Activated T-helper 2 cell treated with anti-CD3 and anti-CD28 coated beads, Interferon-gamma antibody, Interleukin-2, Interleukin-4, amounts not matched to agents 10 μg/mL and 5 μg/mL and 100 μg/mL, durations not matched to agents 14 hours and 24 hours and 36 hours (primary cell): ENCODE measurements at places on chromosomes 16 and 17. TPM values are rescaled to one million over a fixed set of nuclear protein-coding genes. Genes with fewer than 3 reads are reported as not detected.

DNA sequence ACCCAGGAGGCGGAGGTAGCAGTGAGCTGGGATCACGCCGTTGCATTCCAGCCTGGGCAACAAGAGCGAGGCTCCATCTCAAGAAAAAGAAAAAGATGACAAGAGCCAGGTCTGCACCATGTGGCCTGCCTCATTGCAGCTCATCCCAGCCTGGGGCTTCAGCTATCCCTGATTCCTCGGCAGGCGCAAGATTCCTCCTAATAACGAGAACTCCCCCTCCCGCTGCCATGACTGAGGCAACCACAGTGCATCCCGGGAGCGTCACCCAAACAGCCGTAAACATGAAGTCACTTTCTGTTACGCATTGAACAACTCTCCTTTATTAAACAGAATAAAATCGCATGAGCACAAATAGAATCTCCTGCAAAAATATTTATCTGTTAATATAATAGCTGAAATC is 120.6 kb downstream of the MGAT5B start:
- DNase-seq = no peak

DNA sequence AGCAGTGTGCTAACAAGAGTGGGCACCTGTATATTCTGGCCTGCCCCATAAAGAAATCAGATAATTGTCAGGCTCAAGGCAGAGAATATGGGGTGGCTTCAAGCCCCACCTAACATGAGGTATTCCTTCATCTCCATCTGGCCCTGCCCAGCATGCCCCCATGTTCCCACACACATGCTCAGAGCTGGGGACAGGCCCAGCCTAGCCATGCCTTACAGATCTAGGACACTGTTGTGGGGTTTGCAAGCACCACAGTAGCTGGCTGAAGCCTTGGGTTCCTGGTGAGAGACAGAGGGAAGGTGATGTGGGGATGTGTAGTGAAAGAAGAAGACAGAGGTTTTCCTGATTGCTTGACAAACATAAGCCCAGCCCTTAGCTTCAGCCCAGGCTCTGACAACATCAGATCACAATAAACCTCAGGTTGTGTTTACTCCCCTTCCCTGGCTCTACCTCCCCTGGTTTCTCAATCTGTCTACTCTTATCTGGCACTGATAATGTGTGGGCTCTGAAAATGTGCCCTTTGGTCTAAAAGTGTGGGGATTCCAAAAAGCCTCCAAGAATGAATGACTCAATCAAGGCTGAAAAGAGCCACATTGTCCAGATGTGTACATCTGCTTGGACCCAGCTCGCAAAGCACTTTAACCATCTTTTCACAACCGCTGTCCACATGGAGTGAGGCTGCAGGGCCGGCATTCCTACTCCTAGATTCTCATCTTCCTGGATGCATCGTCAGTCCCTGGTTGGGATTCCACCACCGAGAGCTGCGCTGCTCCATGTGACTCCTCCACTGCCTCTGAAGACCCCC is 34.4 kb downstream of the CDRT4 start:
- DNase-seq = no peak

- no peak for DNase-seq
Measured at GRCh38 chr17:40450175-40450574, 6.9 kb downstream of the IGFBP4 start.

DNA sequence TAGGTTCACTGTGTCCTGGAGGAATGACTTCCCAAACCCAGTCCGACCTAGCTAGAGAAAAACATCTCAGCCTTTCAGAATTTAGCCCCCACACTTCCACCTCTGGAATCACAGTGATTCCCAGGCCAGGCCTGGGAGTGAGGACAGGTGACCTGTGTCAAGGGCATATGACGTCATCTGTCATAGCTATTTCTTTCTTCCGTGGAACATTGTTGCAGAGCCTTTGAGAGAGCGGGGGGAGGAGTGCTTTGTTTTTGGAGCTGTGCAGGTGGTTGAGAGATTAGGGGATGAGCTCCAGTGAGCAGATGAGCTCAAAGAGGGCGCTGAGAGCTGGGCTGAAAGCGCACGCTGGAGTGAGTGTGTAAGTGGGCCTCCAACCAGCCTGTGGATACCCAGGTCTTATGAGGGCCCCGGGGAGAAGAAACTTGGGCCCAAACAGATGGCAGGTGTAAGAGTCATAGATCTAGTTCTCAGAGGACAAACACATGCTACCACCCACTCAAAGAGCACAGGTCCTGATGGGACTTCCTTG is 344.8 kb downstream of the SNX29 start:
- no peak for DNase-seq

DNA sequence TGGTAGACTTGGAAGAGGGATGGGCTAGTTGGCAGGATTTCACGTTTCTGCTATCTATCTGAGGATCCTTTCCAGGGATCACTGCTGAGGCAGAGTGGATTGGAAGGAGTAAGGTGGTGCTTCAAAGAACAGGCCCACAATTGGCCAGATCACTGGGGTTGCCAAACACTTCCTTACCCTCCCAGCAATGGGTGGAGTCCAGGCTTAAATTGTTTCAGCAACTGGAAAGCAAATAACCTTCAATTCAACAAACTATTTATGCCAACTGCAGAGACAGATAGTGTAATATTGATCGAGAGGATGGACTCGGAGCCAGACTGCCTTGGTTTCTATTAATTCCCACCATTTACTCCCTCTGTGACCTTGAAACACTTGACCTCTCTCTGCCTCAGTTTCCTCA is 2.1 kb downstream of the ARRB2 start:
- no peak for DNase-seq

DNA sequence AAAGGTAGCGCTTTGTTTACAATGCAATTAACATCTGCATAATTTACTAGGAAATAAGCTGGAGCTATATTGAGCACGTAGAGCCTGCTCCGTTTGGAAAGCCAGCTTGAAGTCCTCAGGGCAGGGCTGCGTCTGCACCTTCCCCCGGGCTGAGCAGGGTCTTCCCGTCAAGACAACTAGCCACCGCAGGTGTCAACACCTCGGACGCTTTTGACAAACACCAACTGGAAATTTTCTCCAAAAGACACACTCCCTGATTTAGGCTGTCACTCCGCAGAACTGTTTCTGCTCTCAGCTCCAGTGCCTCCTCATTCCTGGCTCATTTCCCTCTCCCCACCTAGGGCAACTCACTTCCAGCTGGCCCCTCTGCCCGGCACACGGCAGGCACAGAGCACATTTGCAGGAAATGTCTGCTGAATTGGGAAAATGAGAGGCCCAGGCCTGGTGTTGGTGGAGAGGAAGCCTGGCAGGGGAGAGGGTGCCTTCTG is 170.3 kb downstream of the MAF start:
- DNase-seq = no peak

DNA sequence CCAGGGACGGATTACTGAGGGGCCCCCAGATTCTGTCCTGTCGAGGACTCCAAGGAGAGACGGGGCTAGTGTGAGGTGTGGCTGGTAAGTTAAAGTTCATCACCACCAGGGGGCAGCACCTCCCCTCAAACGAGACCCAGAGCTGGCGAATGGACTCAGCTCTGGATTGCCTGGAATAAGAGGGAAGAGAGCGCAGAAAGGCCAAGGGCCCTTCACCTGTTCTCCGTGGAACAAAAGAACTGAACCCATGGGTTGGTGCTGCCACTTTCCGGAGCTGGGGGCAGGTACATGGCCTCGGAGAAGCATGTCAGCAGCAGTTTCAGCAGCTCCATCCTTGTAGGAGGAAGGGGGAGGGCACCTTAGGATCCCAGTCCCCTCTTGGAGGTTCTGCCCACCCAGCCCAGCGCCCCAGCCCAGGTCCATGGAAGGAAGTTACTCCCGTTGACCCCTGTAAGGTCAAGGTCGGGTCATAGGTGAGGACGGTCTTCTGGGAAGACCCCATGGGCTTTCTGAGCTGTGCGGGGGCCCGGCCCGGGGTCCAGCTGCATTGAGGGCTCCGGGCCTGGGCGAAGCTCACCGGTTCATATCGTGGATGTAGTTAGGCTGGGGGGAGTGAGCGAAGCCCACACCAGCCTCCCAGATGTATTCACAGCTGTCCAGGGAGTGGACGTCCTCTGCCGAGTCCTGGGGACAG is 10.8 kb downstream of the HID1 start:
- DNase-seq = peak; percentile 71

GRCh38 chr17:80708480-80708879 is 163.8 kb downstream of the RPTOR start:
- no peak for DNase-seq

- DNase-seq = no peak
Measured at GRCh38 chr16:1763521-1764511, 7.5 kb downstream of the NME3 start.

DNA sequence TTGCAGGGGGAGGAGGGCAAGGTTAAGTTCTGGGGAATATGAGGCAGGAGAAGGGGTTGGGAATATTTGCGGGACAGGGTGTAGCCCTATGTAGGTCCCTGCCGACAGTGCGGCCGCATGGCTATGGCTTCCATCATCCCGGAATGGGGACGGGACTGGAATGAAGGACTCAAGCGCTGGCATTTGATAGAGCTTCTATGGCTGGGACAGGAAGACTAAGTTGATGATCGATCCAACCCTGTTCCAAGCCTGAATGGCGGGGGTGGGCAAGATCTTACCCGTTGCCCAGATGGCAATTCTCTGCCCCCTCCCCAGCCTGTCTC is 47.1 kb downstream of the SRCIN1 start:
- DNase-seq = no peak

- DNase-seq = no peak
Measured at GRCh38 chr16:67801241-67801640, 5.1 kb downstream of the RANBP10 start.

DNA sequence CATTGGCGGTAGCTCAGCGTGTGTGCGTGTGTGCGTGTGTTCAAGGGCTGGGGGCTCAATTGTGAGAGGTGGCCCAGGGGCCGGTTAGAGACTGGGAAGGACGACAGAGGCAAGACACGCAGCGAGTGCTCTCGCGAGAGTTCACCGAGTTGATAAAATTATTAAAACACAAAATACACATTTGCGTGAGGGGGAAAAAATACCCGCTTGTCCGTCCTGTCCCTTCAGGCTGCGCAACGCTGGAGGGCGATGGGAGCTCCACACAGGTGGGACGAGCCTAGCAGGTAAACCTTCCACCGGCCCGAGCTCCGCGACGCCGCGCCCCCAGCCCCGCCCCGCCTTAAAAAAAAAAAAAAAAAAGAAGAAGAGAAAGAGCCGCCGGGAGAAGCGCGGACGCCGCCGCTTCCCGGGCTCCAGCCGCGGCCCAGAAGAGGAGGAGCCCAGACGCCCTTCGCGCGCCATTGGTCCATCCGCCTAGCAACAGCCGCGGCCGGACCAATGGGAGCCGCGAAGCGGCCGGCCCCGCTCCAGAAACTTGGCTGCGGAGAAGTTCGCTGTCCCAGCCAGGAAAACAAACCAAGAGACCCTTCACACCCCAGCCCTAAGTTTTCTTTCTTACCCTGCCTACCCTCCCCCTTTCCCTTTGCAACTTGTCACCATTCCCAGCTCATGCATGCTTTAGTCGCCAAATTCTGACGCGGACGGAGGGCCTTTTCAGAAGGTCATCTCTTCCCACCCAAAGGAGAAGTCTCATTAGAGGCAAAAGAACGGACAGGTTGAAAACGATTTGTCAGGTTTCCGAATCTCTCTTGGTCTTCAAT is 169.9 kb upstream of the MAF start:
- peak; percentile 70 for DNase-seq

DNA sequence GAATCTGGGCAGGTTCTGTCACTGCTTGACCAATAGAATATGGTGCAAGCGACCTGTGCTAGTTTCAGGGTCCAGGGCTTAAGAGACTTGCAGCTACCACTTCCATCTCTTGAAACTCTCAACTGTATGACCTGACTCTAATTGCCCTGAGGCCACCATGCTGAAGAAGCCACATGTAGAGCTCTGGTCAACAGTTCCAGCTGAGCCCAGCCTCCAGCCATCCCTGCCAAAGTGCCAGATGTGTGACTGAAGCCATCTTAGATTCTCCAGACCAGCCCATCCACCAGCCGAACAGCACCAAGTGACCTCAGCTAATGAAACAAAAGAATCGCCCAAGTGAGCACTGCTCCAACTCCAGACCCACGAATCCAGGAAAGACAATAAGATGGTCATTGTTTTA is 3.4 kb upstream of the MT2A start:
- no peak for DNase-seq

- DNase-seq = no peak
Measured at GRCh38 chr17:17484451-17484899, 7.7 kb downstream of the MED9 start.

Gene DRC3
- not detected in 2 replicates for total RNA-seq

Gene PRAC1
- not detected in 2 replicates for total RNA-seq

Gene MYCBPAP
- 3.1 and 4.4 TPM in 2 replicates for total RNA-seq

Gene ZNF174
- 9.2 and 11.1 TPM in 2 replicates for total RNA-seq

Gene NPIPB6
- 2.6 and 2.7 TPM in 2 replicates for total RNA-seq

Gene TMEM88
- total RNA-seq = 4.1 and 6.1 TPM in 2 replicates
